Iris pigment epithelial cell (primary cell): ENCODE measurements at places on chromosomes 1 and 21.

DNA sequence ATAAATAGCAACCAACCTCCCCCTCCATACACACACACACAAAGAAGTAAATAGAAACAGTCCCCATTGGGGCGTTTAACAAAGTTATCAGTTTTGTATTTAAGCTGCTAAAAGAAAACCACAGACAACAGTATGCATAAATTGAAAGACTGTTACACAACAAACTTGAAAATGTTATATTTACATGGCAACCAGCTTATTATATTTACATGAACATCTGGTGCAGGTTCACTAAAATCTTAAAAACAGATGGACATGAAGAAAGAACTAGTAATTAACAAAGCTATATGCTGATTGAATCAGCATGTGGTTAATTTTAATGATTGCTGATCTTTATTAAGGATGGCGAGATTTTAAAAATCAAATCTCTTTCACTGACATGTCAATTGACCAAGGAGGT is 384.7 kb downstream of the LRRIQ3 start:
- DNase-seq: no peak

DNA sequence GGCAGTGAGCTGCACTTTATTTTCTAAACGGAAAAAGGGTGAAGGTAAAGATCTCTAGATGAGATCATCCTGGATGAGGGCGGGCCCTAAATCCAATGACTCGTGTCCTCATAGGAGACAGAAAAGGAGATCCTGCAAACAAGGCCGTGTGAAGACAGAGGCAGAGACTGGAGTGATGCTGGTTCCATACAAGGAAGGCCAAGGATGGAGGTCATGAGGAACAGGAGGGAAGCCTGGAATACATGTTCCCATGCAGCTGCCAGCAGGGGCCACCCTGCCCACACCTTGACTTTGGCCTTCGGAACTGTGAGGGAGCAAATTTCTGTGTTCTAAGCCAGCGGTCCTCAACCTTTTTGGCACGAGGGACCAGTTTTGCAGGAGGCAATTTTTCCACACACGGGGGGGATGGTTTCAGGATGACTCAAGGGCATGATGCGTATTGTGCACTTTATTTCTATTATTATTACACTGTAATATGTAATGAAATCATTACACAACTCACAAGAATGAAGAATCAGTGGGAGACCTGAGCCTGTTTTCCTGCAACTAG is 94.3 kb downstream of the PSMG1 start:
- peak; percentile 86 for DNase-seq

DNA sequence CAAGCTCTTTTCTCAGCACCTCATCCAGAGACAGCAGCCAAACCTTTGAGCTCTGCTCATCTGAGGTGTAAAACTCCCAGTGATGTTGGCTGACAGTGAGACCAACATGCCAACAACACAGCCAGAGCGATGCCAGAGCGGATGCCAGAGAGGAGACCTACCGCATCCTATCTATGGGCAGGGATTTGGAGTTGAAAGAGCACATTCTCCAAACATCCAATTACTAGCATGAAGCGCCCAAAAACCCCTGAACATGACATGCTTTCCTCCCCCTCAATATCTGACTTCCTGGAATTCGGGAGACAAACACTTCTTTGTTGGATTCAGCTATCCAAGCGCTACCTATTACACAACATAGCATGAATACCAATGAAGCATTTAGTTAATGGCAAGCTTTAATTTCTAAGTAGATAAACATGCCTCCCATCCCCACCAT is 23.1 kb upstream of the PAXBP1 start:
- no peak for DNase-seq

GRCh38 chr21:16002874-16003466 is 273.2 kb downstream of the USP25 start:
- peak; percentile 55 for DNase-seq

GRCh38 chr1:4267381-4268261 is 367.5 kb upstream of the C1orf174 start:
- DNase-seq: no peak

DNA sequence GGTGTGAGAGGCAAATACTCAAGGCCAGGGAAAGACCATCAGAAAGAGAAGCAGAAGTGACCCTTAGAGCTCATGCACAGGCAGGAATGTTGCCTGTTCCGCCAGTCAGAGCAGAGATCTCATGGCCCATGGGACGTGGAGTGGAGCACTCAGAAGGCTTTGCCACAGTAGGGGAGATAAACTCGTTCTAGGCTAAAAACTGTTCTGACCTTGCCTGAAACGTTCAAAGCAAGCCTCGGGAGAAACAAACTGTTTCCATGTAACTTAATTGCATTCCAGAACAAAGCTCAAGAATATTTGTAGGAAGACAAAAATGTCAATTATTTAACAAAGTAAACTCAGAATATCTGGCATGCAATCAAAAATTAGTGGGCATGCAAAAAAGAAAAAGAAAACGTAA is 20.7 kb upstream of the SLC19A1 start:
- DNase-seq: peak; percentile 70

DNA sequence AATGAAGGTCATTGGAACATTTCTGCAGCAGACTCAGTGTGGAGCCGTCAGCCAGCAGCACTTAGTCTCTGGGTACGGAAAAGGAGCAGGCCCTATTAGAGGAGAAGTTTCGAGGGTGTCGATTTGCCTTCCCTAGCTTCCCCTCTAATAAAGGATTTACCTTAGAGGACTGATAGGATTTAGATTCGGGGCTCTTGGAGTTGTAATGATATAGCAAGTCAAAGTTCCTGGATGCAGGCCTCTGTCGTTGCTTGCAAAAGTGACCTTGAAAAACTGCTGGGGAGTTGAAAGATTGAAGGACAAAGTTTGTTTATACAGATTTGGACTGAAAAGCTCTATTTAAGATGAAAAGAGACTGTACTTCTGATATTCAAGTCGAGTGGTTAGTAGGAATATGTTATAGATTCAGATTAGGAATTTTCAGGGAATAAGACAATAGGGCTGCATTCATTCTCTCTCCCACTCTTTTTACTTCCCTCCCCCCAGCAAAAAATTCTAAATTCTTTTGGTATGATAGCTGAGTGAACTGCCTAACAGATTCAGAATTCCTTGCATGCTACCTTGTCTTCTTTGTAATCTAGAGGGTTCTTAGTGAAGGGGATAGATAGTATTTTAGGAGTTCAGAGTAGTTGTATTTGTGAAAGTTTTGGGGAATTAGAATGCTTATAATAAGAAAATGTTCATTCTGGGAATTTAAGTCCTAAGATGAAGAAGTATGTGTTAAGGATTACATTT is 19.2 kb downstream of the NFYC start:
- no peak for DNase-seq
